Colonic mucosa (tissue), 4 donors: ENCODE measurements at places on chromosomes 4 and X. TPM values are rescaled to one million over a fixed set of nuclear protein-coding genes. Genes with fewer than 3 reads are reported as not detected.

Gene CSAG3
- not detected for total RNA-seq

Gene CPLX1
- 16.5 TPM for total RNA-seq

Gene USP17L29
- not detected for total RNA-seq

Gene DYNLT3
- total RNA-seq: 22.2 TPM

Gene IL2
- total RNA-seq: not detected

Gene GPRIN3
- total RNA-seq: 22.5 TPM

Gene SRPX
- 15.9 TPM for total RNA-seq
